ENCODE measurements at places on chromosomes 5 and 9. TPM values are rescaled to one million over a fixed set of nuclear protein-coding genes. Genes with fewer than 3 reads are reported as not detected.

- no peak for DNase-seq
Observed at GRCh38 chr5:122384739-122385235, 72.8 kb downstream of the SNCAIP start.

Gene PLK2
- polyA plus RNA-seq: 145 TPM

Gene FSD1L
- polyA plus RNA-seq: 1.4 TPM

DNA sequence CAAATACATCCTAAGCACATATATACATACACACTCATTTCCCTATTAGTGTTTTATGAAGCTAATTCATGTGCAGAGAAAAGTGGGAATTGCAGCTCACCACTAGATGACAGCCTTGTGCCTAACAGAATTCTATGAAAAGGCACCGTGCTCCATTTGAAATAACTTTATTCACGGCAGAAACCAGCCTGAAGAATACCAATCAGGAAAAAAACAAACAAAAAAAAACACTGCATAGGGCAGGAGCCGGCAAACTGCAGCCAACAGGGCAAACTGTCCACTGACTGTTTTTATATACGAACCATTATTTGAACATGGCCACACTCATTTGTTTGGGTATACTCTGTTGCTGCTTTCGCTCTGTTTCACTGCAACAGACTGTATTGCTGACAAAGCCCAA, 33.6 kb downstream of the ERMP1 start:
- peak; percentile 59 for DNase-seq

DNA sequence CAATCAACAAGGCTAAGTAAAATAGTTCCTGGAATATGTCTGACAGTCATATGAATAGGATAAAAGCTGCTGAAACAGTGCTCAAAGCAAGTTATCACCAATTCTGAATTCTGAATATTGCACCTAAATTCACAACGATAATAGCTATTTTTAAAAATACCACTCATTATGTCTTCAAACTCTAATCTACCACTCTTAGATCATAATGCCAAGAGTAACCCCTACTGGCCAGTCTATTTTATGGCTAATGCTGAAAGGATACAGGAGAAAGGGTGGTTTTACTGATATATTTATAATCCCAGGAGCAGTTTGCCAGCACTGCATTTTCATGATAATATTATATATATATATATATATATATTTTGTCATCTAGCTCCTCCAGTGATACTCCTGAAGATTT, 232.8 kb downstream of the PDE4D start:
- DNase-seq: peak; percentile 2

Gene TPRN
- 5.3 TPM for polyA plus RNA-seq

Gene SLC45A2
- polyA plus RNA-seq: 0.07 TPM

DNA sequence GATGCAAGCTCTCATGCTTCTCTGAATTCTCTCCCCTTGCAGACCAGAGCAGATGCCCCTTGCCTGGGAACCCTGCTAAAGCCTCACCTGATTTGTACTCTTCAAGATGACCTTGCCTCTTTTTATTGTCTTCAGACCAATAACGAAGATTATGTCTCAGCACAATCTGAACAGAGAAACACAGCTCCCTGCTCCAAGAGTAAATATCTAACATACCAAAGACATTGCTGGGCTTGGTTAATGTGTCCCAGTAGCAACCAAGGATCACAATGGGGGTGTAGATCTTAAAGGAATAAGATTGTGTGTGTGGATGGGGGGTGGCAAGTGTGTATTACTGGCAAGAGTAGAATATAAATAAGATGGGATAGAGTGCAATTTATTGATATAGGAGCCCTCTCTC, 67.6 kb upstream of the LHFPL2 start:
- peak; percentile 67 for DNase-seq

- peak; percentile 7 for DNase-seq
Observed at GRCh38 chr5:123720955-123721354, 209.0 kb downstream of the CSNK1G3 start.

GRCh38 chr5:89211836-89212235, 328.9 kb upstream of the MEF2C start:
- DNase-seq: peak; percentile 83

GRCh38 chr5:172118891-172119290, 69.1 kb downstream of the STK10 start:
- no peak for DNase-seq

GRCh38 chr9:108776920-108777639, 78.7 kb downstream of the ACTL7B start:
- DNase-seq: peak; percentile 19

DNA sequence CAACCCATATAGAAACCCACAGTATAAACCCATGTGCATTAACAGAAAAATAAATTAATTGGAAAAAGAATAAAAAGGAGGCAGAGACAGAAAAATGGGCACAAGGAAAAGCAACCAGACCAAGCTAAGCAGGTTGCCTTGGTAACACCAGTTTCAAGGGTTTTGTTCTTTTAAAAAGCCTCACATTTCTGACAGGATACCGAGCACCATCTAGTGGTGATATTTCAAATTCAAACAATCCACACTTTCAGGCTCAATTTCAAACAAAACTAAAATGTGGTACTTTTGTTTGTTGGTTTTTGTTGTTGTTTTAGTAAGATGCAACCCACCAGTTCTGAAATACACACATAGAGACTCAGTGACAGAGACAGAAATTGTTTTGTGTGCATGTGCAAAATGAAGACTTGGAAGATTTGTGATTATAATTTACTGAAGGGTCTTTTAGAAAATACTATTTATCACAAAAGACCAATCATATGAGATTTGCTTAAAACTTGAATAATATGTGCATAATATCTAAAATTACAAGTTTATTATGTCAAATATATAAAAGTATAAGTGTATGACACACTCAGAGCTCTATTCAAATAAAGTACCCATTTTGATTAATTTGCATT, 318.2 kb downstream of the SLCO4C1 start:
- peak; percentile 13 for DNase-seq

- DNase-seq: no peak
Observed at GRCh38 chr5:150630461-150631325, 9.8 kb upstream of the SYNPO start.

- DNase-seq: no peak
Observed at GRCh38 chr5:50967563-50968355, 301.3 kb downstream of the PARP8 start.

All from IMR-90 (cell line).